Substantia nigra (tissue), 51 donors: ENCODE measurements at places on chromosomes 3 and 15.

GRCh38 chr3:79369306-79369705 lies 398.5 kb downstream of the ROBO1 start:
- no peak for DNase-seq

DNA sequence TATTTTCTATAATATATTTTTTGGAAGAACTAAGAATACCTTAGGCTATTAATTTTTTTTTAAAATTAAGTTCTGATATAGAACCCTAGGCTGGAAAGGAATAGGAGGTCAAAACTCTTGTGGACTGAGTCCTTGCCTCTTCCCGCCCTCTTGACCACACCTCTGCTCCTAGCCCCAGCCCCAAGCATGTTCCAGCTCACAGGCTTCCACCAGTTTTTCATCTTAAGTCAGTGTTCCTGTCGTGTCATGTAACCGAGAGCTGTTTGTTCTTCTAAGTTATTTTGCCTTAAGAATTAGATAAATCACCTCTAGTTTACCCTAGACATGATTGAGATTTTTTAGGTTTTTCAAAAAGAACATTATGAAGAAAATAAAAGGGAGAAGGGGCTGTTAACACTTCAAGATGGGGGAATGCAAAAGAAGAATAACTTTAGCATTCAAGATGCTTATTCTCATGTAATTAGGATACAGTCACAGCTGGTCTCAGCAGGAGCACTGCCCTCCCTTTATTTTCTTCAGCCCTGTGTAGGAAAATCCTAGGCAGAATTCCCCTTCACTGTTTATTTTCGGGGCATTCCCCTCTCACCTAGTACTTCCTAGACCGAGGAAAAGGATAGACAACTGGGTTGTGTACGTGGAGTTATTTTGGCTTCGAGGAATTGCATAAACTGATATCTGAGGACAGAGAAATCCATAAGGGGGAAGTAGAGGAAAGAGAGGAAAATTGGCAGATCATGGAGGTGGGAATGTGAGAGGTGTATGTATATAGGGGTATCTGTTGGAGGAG lies 110.2 kb downstream of the CMSS1 start:
- DNase-seq, result no peak

DNA sequence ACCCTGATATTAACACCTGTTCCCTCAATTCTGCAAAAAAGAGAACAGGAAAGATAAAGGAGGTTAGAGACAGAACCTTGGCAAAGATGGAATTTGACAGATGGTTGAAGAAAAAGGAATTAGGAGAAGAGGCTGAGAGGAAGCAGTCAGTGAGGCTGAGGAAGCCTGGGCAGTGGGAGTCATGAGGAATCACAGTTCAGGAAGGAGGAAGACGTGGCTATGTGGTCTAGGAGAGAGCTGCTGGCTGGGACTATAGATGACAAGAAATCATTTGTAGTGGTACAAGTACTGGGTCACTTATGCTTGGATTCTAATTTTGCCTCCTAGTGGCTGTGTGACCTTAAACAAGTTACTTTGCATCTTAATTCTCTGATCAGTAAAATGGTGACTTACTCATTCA lies 49.0 kb downstream of the LARS2 start:
- DNase-seq, result no peak

DNA sequence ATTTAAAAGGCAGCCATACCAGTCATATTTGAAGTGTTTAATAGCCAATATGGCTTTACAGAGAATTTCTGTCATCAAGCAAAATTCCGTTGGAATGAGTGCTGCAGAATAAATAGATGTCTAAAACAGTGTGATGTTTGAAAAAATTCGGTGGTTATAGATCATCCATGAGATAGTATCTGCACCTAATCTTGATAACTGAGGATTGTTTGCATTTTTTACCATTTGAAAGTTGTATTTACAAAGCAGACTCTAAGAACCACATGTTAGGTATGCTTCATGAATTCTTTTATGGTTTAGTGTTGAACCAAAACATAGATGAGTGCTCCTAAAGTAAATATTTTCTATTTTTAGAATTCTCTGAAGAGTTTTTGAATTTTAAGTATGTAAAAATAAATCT lies 476.1 kb downstream of the NAALADL2 start:
- DNase-seq, result no peak

- DNase-seq, result no peak
These were observed 17.6 kb upstream of the EPHB3 start for GRCh38 chr3:184543843-184544512.

GRCh38 chr3:77837456-77838025 lies 797.6 kb downstream of the ROBO2 start:
- no peak for DNase-seq

DNA sequence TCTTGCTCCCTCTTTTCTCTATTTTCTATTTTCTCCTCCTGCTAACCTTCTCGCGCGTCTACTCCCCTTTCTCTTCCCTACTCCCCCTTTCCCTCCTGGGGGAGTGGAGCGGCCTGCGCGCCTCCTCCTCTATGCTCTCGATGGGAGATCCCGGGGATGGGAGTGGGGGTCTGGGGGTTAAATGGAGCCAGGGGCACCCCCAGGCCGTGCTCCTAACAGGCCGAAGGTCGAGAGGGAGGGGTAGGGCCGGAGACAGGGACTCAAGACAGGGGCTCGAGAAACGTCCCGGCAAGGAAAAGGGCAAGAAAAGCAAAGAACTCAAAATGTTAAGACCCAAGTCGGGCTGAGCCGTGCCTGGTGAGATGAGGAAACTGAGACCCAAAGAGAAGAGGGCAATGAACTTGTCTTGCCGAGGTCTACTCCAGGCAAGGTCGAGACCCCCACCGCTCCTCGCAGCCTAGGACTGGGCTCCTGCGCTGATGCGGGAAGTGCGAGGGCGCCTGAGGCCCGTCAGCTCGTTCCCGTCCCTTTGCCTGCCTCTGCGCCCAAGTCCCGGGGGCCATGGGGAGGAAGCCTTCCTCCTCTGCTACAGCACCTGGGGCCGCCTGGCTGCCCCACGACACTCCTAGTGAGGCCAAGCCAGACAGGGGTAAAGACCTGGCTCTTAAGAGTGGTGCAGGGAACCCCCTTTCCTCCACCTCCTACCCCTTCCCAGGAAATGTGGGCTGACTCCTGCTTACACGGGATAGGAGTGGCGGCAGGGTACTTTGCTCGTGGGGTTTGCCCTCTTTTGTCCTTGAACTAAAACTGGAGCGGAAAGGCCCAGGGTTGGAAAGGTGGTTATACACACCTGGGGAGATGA lies 770 bp upstream of the MEGF11 start:
- no peak for DNase-seq
